ENCODE measurements at places on chromosomes 6 and 20.

GRCh38 chr6:25173951-25174474 lies 105.2 kb upstream of the CARMIL1 start:
- no peak for DNase-seq
- H3K27ac ChIP-seq = no peak overlapping the region
- no peaks in the 10 kb centered on the region for H3K36me3 ChIP-seq
- H3K4me1 ChIP-seq = peaks cover 56% of the 10 kb centered on the region
- no peaks in the 10 kb centered on the region for H3K27me3 ChIP-seq

GRCh38 chr20:6588296-6588695 lies 179.2 kb upstream of the BMP2 start:
- H3K4me1 ChIP-seq = no peaks in the 10 kb centered on the region
- no peaks in the 10 kb centered on the region for H3K27me3 ChIP-seq
- DNase-seq = no peak
- no peak overlapping the region for H3K4me3 ChIP-seq

- no peaks in the 10 kb centered on the region for H3K27me3 ChIP-seq
- DNase-seq = no peak
- no peak overlapping the region for H3K27ac ChIP-seq
- no peaks in the 10 kb centered on the region for H3K36me3 ChIP-seq
These were observed 14.1 kb upstream of the TENT5A start for GRCh38 chr6:81766482-81767069.

DNA sequence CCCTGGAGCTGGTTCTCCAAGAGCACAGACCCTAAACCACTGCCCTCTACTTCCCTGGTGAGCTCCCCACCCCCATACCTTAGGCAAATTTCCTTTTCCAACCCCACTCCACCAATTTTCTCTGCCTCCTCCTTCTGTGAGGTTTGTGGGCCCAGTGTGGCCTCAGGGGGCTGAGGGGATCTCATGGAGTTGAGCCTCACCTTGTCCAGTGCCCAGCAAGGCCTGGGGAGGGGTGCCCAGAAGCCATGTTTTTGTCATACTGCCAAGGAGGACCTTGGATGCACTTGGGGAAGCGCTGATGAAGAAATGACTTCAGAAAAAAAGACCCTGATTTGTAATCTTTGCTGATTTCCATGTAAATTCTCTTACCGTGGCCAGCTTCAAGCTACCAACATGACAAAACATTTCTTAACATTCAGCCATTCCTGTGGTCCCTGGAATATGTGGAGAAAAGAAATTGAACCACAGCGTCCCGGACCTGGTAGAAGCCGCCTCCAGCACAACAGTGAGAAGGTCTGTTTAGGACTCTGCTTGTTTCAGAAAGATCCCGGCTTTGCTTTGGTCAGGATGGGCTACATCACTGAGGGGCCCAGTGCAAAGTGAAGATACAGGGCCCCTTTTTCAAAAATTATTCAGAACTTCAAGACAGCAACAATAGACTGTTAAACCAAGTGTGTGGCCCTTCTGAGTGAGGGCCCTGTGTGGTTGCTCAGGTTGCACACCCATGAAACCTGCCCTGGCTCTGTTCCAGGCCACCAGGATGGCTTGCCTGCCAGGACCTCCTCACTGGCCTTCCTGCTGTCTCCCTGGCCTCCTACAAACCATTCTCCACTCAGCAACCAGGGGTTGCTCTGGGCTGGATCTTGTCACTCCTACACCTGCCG lies 52.5 kb downstream of the CHMP4B start:
- H3K27ac ChIP-seq = peak overlapping the region; percentile 14
- no peaks in the 10 kb centered on the region for H3K36me3 ChIP-seq
- no peak overlapping the region for H3K4me3 ChIP-seq

DNA sequence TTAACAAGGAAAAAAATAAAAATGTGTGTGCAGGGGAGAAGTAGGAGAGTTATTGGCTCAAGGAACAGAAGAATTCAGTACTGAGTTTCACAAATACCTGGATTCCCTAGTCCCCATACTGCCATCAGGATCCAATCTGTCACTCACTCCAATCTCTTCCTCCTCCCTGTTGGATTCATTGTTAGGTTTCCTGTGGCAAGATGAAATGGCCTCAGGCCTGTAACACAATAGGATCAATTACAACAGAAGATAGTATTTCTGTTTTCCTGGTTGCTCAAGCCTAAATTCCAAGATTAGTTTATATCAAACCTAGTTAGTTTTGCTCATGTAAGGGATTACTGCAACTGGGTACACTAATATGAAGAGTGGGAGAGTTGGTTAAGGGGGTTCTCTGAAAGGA lies 24.4 kb downstream of the HCRTR2 start:
- no peaks in the 10 kb centered on the region for H3K4me1 ChIP-seq
- no peaks in the 10 kb centered on the region for H3K27me3 ChIP-seq
- no peak overlapping the region for H3K27ac ChIP-seq
- no peaks in the 10 kb centered on the region for H3K36me3 ChIP-seq

Data from MM.1S (cell line).